ENCODE measurements at places on chromosomes 2 and 18.

GRCh38 chr2:95312543-95313201, 15.5 kb downstream of the KCNIP3 start:
- no peak for DNase-seq

DNA sequence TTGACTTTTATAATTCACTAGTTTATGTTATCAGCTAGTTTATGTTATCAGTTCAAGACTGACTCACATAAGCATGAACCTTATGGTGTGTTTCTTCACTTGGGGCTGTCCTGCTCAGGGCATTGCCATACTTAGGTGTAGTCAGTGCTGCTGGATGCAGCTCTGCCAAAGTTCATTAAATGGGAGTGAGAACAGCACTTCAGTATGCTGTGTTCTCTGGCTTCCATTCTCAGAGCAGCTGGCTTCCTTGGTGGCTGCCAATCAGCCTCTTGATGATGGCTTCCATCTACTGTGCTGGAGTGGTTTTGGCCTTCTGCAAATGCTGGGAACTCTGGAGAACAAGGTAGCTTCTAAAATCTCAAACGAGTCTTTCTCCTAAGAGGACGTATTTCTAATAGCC, 170.7 kb downstream of the TDRD15 start:
- DNase-seq = no peak

DNA sequence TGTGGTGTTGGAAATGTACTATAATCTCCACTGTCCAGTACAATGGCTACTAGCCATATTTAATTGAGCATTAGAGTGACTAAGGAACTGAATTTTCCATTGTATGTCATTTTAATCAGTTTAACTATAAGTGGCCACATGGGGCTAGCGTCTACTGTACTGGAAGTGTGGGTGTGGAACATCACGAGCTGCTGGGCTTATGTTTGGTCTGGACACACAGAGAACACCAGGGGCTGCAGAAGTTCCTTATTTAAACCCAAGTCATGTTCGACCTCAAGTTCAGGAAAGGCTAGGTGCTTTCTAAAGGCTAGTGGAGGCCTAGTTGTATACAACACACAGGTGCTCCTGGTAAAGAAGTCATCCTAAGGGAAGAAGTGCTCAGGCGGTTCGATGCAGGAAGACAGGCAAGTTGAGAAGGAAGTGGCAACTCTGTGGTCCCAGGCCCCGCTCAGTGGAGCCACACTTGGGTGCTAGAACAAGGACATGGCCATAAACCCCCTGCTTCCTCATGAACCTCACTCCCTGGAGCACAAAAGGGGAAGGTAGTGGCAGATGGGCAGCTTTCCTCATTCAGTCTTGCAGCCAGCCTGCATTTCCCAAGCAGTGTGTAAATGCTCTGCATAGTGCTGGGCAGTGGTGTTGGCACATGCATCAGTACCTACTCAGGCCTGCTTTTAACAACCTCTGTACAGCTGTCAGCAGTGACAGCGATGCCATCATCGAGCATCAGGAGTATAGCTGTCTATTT, 13.3 kb downstream of the LGALSL start:
- DNase-seq = no peak

DNA sequence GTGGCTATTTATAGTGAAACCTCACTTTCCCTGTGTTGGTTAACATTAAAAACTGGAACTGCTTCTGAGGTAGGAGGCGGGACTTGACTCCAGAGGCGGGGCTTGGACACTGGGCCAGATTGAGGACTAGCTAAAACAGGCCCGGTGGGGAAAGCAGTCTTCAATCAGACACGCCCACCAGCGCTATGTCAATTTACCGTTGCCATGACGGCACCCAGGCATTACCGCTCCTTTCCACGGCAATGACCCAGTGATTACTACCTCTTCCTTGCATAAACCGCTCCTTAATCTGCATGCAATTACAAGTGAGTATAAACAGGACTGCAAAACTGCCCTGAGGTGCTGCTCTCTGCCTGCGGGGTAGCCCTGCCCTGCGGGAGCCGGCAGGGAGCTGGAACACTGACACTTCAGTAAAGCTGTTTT, 35.3 kb downstream of the LRRFIP1 start:
- DNase-seq = no peak

Data from stimulated activated CD4-positive, alpha-beta T cell treated with anti-CD3 and anti-CD28 coated beads, Interleukin-1b, Interleukin-23, amount 100 ng/mL, for 1 hour (primary cell).